G401 (cell line): ENCODE measurements at places on chromosomes 4 and X.

- no peak for DNase-seq
These were observed 26.1 kb upstream of the ARSD start for GRCh38 chrX:2955281-2955680.

DNA sequence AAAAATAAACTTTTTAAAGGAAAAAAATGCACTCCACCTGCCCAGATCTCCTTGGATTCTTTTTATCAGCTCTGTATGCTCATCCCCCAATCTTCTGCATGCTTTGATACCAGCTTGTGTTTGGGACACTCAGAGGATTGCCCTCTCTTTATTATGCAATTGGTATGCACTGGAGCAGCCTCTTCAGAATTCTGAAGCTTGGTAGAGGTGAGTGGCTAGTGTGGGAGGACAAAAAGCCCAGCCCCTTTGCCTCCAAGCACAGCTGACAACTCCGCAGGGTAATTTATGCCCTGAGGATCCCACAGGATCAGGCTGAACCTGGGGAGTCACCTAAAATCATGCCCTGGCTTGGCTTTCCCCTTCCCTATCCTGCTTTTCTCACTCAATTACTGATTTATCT lies 16.7 kb downstream of the IL21 start:
- DNase-seq, result no peak

GRCh38 chr4:7910952-7911578 lies 28.6 kb downstream of the AFAP1 start:
- peak; percentile 52 for DNase-seq

GRCh38 chr4:41814565-41814964 lies 66.0 kb upstream of the PHOX2B start:
- no peak for DNase-seq

DNA sequence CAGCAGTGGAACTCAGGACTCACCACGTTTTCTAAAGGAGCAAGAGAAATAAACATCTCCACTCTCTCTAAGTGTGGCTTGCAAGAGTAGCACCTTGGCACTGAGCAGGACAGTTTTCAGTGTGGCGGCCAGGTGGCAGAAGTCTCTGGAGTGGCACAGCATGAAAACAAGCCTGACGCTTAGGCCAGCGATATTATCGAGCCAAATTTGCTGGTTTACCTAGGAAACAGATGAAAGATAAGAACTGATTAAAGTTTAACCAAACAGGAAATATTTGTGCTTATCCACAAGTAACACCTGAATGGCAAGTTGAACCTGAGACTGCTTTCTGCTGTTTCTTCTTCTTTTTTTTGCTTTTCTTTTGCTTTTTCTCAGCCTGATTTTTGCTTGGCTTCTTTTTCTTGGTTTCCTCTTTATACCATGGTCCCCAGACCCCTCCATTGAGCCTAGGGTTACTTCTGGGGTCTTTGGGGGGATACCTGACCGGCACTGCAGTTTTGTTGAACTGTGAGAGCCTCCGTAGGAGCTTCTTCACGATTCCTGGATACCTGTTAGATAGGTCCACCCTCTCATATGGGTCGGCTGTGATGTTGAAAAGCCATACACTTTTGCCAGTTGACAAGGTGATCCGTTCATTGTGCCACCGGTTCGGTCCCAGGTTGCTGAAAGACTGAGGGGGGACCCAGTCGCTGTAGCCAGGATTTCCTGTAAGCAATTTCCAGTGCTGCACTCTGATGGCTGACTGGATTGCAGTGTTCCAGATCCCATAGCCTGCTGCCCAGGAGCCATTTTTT lies 77.3 kb downstream of the ARSJ start:
- peak; percentile 98 for DNase-seq

- DNase-seq, result no peak
These were observed 132.4 kb downstream of the GLRA3 start for GRCh38 chr4:174696657-174697056.

DNA sequence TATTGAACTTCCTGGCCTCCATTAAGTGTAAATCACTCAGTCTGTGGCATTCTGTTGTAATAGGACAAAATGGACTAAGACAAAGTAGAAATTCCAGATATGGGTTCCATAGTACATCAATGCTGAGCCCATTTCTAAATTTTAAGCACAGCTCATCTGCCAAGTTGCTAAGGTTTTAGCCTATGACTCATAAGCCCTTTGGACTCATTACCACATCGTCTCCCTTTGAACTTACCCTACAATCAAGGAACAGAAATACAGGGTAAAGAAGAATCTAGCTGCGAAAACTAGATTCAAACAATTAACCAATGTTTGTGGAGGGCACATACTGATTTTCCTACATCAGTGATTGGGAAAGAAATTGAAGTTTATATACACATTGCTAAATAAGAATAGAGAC lies 31.8 kb downstream of the NAA11 start:
- DNase-seq, result no peak

- DNase-seq, result no peak
These were observed 31.3 kb downstream of the DRD5 start for GRCh38 chr4:9812501-9813340.

DNA sequence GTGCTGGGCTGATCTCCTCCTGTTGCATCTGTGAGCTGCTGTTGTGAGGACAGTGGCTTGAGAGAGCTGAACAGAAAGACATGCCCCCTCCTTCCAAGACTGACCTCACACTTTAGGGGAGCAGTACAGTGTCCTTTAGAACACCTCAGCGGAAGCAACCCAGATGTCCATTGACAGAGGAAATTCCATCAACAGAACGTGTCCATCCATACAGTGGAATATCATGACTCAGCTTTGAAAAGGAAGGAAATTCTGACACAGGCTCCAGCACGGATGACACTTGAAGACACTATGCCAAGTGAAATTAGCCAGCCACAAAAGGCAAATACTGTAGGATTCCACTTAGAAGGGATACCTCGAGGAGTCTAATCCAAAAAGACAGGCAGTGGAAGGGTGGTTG lies 103.5 kb downstream of the GPR143 start:
- no peak for DNase-seq
